Smooth muscle cell of the umbilical artery (primary cell): ENCODE measurements at places on chromosomes 5 and 9. TPM values are rescaled to one million over a fixed set of nuclear protein-coding genes. Genes with fewer than 3 reads are reported as not detected.

Gene PRSS3
- total RNA-seq, result 2.1 and 3.2 TPM in 2 replicates

Gene OR13C5
- not detected in 2 replicates for total RNA-seq

Gene CCDC112
- 5.0 and 8.4 TPM in 2 replicates for total RNA-seq

Gene FBP1
- total RNA-seq, result not detected in 2 replicates

Gene MOB3B
- 0.18 and 0.30 TPM in 2 replicates for total RNA-seq

Gene MEIKIN
- total RNA-seq, result not detected in 2 replicates

Gene FAM221B
- not detected in 2 replicates for total RNA-seq

Gene HTR4
- total RNA-seq, result not detected in 2 replicates

Gene CDH9
- 0.59 TPM in 1 of 2 replicates, not detected in the other for total RNA-seq

Gene CDC25C
- total RNA-seq, result 0.30 and 2.4 TPM in 2 replicates

Gene ZNF474
- total RNA-seq, result 0.37 and 1.2 TPM in 2 replicates

Gene LCN2
- not detected in 2 replicates for total RNA-seq

Gene SPINK7
- total RNA-seq, result not detected in 2 replicates

Gene PTGS1
- total RNA-seq, result 2.6 and 4.5 TPM in 2 replicates

Gene ZBED3
- total RNA-seq, result 1.3 and 1.5 TPM in 2 replicates

Gene C5orf46
- total RNA-seq, result 16.0 and 16.8 TPM in 2 replicates

Gene ROR2
- total RNA-seq, result 19.9 and 20.5 TPM in 2 replicates

Gene LCN15
- not detected in 2 replicates for total RNA-seq

Gene MELK
- total RNA-seq, result 3.0 and 20.4 TPM in 2 replicates

Gene PHF24
- 0.05 and 0.30 TPM in 2 replicates for total RNA-seq

Gene KIAA1958
- 0.89 and 2.1 TPM in 2 replicates for total RNA-seq

Gene KLF9
- total RNA-seq, result 17.2 and 27.9 TPM in 2 replicates

Gene NEUROG1
- not detected in 2 replicates for total RNA-seq

Gene IFNA13
- not detected in 2 replicates for total RNA-seq

Gene LIFR
- 36.9 and 79.9 TPM in 2 replicates for total RNA-seq

Gene NPR3
- 1.2 and 2.1 TPM in 2 replicates for total RNA-seq

Gene PCDHB12
- total RNA-seq, result 0.05 and 0.30 TPM in 2 replicates

Gene KCNV2
- not detected in 2 replicates for total RNA-seq

Gene TTLL11
- total RNA-seq, result 3.6 and 4.6 TPM in 2 replicates

Gene CDKN2A
- total RNA-seq, result 25.8 and 27.9 TPM in 2 replicates
